ENCODE measurements at places on chromosomes 1 and 21.

DNA sequence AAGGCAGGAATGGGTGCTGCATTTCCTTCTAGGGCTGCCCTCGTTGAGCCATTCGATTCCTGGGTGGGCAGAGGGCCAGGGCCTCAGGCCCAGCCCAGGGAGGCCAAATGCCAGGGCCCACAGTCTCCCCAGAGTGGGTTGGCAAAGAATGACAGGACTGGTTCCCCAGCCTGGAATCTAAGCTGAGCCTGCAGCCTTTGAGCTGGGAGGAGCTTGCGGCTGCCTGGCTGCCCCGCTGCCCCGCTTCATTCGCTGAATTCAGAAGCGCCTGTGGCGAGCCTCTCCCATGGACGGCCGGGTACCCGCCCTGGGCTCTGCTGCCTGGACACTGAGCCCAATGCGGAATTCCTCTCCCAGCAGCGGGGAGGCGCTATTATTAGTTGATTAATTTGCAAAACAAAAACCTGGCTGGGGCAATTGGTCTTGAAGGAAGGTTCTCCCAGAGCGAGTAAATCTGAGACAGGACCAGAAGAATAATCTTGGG, 32.3 kb upstream of the TARDBP start:
- peak; percentile 59 for DNase-seq

GRCh38 chr1:2602311-2602835, 15.8 kb downstream of the PRXL2B start:
- DNase-seq: peak; percentile 11

GRCh38 chr1:7536891-7537591, 234.1 kb upstream of the VAMP3 start:
- no peak for DNase-seq

DNA sequence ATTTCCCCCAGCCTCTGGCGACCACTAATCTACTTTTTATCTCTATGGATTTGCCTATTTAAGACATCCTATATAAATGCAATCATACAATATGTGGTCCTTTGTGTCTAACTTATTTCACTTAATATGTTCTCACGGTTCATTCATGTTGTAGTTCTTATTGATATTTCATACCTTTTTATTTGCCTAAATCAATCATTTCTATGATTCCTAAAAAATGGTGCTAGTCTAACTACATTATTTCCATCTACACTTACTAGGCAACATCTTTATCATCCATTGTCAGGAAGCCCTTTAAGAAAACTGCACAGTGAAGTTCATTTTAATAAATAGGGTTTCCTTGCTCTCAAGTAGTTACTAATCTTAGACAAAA, 380 bp upstream of the FBXO28 start:
- DNase-seq: no peak

GRCh38 chr1:210597555-210598134, 268.9 kb downstream of the HHAT start:
- no peak for DNase-seq

DNA sequence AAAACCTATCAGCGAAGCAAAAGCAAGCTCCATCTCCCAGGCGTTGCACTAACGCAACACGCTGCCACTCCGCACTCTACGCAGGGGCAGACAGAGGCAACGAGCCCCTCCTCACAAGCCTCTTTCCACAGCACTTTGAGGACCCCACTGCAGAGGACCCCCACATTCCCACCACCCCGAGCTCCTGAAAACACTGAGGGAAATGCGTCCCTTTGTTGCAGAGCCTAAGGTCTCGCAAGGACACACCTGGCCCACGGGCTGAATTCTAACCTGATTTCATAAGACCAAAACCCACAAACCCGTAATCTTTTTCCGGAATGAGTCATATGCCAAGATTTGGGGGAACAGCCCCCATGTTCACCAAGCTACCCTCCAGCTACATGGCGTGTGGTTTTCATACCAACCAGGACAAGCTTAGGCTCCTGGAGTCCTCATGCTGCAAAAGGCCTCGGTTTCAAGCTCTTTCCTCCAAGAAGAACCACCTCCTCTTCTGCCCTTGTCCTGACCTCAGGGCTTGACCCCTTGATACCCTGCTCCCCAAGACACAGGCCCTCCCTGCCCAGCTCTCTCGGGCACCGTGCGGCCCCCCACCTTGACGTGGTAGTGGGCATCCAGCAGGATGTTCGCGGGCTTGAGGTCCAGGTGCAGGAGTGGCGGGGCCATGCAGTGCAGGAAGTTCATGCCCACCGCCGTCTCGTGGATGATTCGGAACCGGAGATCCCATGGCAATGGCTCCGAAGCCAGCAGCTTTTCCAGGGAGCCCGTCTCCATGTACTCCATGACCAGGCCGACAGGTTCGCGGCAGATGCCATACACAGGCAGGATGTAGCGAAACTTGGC, 10.7 kb downstream of the RIPK4 start:
- no peak for DNase-seq

- DNase-seq: no peak
These were observed 79.2 kb downstream of the RNF220 start for GRCh38 chr1:44484155-44484688.

DNA sequence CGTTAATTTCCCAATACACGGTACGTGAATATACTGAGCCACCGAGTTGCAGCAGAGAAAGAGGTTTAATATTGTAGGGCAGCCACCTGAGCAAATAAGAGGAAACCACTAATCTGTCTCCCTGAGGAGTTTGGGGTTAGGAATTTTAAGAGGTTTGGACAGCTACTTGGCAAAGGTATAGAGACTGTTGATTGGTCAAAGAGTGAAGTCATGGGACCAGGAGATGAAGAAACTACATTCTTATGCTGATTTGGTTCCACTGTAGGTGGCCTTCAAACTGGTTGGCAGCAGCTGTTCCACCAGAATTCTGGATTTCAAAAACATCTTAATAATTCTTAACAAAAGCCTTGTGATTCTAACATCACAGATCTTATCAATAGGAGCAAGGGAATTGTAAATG, 485.4 kb upstream of the PRMT6 start:
- DNase-seq: no peak

- DNase-seq: no peak
These were observed 425.0 kb downstream of the SMYD3 start for GRCh38 chr1:246081856-246082668.

GRCh38 chr21:43933199-43933598, 68.2 kb downstream of the AGPAT3 start:
- DNase-seq: no peak

DNA sequence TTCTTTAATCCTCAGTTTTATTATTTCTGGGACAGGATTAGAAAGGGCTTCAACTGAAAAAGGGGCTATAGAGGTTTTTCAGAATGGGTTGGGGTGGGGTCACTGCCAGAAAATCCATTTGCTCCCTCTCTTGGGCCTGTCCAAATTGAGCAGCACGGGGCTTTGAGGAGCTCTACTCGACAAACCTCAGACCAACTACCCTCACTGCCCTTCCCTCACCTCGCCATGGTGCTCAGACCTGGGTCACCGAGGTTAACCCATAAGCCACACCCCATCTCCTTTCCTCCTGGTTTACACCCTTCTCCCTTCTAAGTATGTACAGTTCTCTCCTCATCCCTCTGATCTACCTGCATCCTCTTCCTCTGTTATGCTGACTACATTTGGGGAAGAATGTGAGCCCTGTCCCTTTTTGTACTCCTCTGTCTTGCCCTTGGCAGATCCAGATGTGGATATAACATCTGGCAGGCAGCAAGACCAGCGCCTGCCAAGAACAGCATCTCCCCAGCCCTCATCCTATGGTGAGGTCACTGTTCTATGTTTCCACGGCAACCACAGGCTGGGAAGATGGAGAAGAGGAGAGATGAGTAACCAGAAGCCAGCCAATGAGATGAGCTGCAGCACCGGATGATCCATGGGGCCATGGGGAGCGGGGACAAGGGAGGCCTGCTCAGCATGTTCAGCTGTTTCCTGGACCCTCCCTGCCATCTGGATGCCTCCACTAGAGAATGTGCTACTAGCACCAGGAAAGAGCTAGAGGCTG, 3.7 kb upstream of the FABP3 start:
- no peak for DNase-seq

GRCh38 chr1:53359934-53360276, 32.0 kb upstream of the LRP8 start:
- DNase-seq: no peak

- no peak for DNase-seq
These were observed 897 bp downstream of the CYYR1 start for GRCh38 chr21:26572076-26572701.

- DNase-seq: no peak
These were observed 42.7 kb downstream of the SLC45A1 start for GRCh38 chr1:8360493-8361197.

DNA sequence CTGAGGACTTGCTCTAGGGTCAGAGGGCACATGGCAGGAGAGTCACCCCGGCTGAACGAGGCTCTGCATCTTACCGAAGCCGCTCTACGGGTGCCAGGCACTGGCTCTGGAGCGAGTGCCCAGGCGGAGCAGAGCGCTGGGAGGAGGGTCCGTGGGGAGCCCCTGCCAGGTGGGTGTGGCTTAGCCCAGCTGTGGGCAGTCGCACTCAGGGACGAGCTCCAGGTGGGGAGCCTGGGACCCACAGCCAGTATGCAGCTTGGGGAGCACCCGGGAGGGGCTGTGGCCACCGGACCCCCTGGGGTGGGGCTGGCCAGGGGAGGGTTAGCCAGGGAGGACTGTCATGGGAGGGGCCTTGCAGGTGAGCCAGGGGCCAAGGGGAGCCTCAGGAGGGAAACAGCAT, 3.8 kb downstream of the AGRN start:
- DNase-seq: no peak

DNA sequence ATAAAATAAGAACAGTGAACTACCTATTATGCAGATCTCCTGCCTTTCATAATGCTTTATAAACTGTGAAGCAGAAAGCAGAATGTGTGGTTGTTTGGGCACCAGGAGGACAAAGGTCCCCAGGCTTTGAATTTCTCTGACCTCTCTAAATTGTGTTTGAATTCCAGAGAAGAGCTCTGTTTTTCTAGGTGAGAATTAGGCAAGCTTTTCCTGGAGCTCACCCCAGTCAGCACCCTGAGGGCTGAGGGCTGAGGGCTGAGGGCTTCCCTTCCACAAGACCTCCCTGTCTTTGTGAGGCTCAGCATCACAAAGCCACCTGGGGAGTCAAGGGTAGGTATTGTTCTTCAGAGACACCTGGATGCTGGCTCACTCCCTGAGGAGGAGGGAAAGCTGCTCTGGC, 45.5 kb upstream of the LRIG2 start:
- no peak for DNase-seq

- peak; percentile 90 for DNase-seq
These were observed 15.4 kb downstream of the LMNA start for GRCh38 chr1:156129687-156130577.

GRCh38 chr21:41879190-41879998, at the start of gene PRDM15:
Gene PRDM15 (minus strand): TSS chr21:41879344. CDS start chr21:41860363, 18,981 bp downstream.
- peak; percentile 84 for DNase-seq

DNA sequence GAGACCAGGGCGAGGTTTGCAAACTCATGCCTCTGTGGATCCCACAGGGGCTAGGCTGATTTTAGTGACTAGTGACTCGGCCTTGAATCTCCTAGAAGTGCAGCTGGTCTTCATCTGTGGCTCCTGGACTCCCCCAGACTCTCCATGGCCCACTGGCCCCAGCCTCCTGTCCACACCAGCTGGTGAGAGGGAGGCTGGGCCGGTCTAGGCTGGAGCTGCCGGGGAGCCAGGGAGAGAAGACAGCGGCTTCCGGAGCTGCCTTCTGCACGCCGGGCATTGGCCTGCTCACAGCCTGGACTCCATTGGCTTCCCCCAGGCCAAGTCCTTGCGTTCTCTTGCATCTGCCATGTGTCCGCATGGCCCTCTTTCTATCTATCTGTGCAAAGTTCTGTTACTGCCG, 52.1 kb upstream of the COL6A1 start:
- DNase-seq: no peak

GRCh38 chr21:16678429-16679160, 834.2 kb upstream of the CXADR start:
- DNase-seq: no peak

DNA sequence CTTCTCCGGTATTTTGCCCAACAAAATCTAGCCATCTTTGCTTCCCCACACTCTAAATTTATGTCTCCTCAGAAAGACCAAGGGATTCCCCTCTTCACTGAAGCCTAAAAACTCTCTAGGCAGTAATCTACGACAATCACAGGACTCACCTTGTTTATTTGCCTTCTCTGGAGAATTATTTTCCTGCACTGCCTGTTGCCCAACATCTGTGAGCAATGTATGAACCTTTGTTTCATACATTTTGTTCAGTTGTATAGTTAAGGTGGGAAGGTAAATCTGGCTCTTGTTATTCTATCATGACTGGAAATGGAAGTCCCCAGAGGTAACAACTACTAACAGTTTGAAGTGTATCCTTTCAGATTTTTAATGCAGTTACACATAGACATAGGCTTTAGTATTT, 2.2 kb downstream of the COPA start:
- no peak for DNase-seq

DNA sequence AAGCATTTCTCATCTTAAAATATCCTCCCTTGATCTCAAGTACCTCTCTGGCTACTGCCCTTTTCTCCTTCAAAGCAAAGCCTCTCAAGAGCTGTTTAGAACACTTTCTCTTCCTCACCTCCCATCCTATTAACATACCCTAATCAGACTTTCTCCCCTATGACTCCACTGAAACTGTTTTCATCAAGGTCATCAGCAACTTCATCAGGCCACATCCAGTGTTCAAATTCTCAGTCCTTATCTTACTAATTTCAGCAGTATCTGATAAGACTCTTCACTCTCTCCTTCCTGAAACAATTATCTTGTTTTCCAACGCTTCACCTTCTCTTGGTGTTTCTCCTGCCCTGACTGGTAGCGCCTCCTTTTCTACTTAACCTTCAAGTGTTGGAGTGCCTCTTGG, 1.5 kb upstream of the RAP1A start:
- DNase-seq: no peak

GRCh38 chr1:224897529-224898327, 31.7 kb upstream of the DNAH14 start:
- no peak for DNase-seq

- DNase-seq: no peak
These were observed 5.7 kb upstream of the ZNF697 start for GRCh38 chr1:119653839-119654170.

GRCh38 chr21:42182713-42183371, 36.1 kb upstream of the ABCG1 start:
- no peak for DNase-seq

DNA sequence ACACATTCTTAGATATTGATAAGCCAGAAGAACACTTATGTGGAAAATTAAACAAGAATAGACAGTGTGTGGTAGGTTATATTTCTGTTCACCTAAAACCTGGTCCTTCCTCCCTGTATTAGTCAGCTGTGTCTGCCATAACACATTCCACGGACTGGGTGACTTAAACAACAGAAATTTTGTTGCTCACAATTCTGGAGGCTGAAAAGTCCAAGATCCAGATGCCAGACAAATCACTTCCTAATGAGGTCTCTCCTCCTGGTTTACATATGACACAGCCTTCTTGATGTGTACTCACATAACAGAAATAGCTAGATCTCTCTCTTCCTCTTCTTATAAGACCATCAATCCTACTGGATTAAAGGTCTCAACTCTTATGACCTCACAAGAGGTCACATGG, 25.7 kb downstream of the JMJD4 start:
- DNase-seq: no peak

DNA sequence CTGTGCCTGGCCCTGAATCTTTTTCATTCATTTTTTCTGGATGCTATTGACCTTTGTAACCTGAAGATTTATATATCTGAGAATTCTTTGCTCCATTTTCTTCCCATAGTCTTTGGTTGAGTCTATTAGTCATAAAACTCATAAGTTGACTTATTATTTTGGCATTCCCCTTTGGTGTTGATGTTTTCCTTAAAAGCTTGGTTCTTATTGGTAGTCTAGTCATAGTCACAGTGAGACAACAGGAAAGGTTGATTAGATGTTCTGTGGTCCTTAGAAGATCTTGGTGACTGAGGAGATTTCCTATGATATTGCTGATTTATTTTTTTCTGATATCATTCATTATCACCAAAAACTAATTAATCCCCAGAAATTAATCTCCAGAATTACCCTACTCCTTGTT, 86.2 kb downstream of the PTPRC start:
- DNase-seq: no peak

GRCh38 chr21:30227633-30228404, 11.9 kb upstream of the CLDN8 start:
- no peak for DNase-seq

All from testis (tissue), 5 donors.